Renal pelvis (tissue), 12 donors: ENCODE measurements at places on chromosomes 1 and 21. TPM values are rescaled to one million over a fixed set of nuclear protein-coding genes. Genes with fewer than 3 reads are reported as not detected.

DNA sequence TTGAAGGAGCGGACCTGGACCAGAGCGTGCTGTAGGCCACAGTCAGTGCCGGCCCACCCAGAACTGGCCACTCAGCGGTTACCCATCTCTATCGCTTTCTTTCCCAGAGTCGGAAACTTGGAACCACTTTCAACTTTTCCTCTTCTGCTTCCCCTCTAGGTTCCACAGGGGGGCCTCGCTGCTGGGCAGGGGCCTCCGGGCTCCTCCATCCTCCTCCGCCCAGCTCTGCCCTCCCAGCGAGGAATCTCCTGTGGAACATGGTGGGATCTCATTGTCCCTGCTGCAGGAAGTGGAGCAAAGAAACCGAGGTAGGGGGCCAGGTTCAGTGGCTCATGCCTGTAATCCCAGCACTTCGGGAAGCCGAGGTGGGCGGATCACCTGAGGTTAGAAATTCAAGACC lies 139.2 kb downstream of the ETS2 start:
- DNase-seq: no peak

EPS8L3 gene
- 1.4 TPM for polyA plus RNA-seq

C8A gene
- not detected for polyA plus RNA-seq

- DNase-seq: no peak
Observed at GRCh38 chr21:33207449-33208149, 22.1 kb upstream of the IFNAR2 start.

KCNJ10 gene
- polyA plus RNA-seq: 20.5 TPM
